Esophagus squamous epithelium (tissue), 5 donors: ENCODE measurements at places on chromosomes 11 and 22. TPM values are rescaled to one million over a fixed set of nuclear protein-coding genes. Genes with fewer than 3 reads are reported as not detected.
A peak's percentile ranks its signal among the peaks of the same experiment; 100 is the strongest.

SAA4 gene
- not detected for total RNA-seq

RIMBP3B gene
- not detected for total RNA-seq

ASCL2 gene
- total RNA-seq = 0.67 TPM

SAA1 gene
- 13.8 TPM for total RNA-seq

DNA sequence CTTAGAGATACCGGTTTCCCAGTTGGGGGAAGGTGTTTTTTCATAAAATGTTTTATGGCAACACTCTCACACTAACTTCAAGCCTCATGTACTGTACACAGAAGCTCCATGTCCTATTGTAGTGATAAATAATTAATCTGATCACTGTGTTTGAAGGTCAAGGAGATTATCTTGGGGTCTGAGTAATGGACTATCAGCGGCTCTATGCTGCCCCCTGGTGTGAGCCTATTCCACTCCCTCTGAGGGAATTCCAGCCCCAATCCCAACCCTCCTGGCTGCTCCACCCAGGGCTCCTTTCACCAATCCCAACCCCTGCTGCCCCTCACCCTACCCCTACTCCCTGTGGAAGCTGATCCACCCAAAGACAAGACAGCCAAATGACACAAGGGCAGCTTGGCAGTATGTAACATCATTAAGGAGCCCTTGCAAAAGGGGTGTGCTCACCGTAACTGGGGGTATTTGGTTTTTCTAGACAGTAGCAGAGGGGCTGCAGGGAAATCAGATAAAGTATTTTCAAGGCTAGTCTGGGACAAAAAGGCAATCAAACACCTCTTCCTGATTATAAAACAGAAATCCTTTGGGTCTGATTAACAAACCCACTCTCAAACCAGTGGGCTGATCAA lies 22.3 kb downstream of the HPS4 start:
- peaks cover 17% of the 10 kb centered on the region for H3K4me1 ChIP-seq
- H3K36me3 ChIP-seq = peaks cover 34% of the 10 kb centered on the region
- no peak overlapping the region for H3K4me3 ChIP-seq
- H3K27ac ChIP-seq = no peak overlapping the region

DNA sequence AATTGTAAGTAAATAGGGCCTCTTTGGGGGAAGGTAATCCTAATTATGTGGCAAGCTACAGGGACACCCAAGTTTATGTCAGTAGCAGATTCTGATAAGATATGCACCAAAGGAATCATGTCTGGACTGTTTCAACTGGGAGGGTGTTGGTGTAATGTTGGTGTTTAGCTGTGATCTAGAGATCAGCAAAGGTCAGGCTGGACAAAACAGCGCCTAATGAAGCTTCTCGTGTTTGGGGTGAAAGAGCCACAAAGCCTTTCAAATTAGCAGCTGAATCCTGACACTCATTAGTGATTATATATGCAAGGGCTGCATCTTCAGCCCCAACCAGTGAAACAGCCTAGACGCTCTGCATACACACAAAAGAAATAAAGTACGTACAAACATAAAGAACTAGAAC lies 106.3 kb downstream of the MPPED2 start:
- no peak overlapping the region for H3K27ac ChIP-seq
- DNase-seq = no peak
- H3K4me1 ChIP-seq = peaks cover 28% of the 10 kb centered on the region
- H3K36me3 ChIP-seq = no peaks in the 10 kb centered on the region

DNA sequence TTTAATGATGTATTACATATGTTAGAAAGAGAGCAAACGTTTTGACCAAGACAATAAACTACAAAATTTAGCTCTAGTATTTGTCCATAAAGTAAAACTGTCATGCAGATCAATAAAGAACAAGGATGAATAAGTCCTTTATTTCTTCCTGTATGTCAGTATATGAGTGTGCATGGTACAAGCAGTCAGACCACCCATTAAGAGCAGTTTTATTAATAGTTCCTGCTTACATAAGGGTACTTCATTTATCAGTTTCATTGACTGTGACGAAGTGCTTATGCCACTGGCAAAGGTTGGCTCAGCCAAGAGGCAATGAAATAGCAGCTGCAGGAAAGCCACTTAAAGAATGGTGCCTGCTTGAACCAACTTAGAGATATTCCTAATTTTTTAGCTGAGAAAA lies 913.0 kb upstream of the CNTN5 start:
- no peaks in the 10 kb centered on the region for H3K27me3 ChIP-seq
- no peak overlapping the region for H3K4me3 ChIP-seq
- no peak overlapping the region for H3K27ac ChIP-seq
- H3K4me1 ChIP-seq = no peaks in the 10 kb centered on the region
- no peak for DNase-seq

DNA sequence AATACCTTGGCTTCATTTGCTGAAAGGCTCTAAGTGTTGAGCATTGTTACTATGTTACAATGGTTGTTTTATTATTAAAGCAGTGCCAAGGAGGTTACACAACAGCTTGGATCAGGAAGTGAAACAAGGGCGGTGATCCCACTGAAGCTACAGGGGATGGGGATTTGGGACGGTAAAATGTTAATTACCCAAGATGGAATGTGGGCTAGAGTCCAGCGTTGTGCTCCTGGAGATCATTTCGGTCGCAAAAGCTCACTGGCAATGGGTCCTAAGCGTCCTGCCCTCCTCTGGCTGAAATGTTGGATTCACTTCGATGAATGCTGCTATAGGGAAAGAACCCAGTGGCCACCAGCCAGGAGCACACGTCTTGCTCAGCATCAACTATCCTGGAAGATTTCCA lies 48.3 kb downstream of the FAM83F start:
- H3K36me3 ChIP-seq = no peaks in the 10 kb centered on the region
- peaks cover 48% of the 10 kb centered on the region for H3K4me1 ChIP-seq
- H3K27me3 ChIP-seq = no peaks in the 10 kb centered on the region
- DNase-seq = no peak

- no peaks in the 10 kb centered on the region for H3K36me3 ChIP-seq
- H3K27ac ChIP-seq = no peak overlapping the region
- no peak for DNase-seq
- no peak overlapping the region for H3K4me3 ChIP-seq
Observed at GRCh38 chr11:69357458-69358397, 63.8 kb downstream of the MYEOV start.

- no peaks in the 10 kb centered on the region for H3K27me3 ChIP-seq
- no peak for DNase-seq
- H3K27ac ChIP-seq = no peak overlapping the region
Observed at GRCh38 chr22:48895831-48896765, 931.6 kb downstream of the BRD1 start.

- peaks cover 56% of the 10 kb centered on the region for H3K4me1 ChIP-seq
- no peaks in the 10 kb centered on the region for H3K36me3 ChIP-seq
- H3K4me3 ChIP-seq = no peak overlapping the region
- no peak overlapping the region for H3K27ac ChIP-seq
- H3K27me3 ChIP-seq = peaks cover 28% of the 10 kb centered on the region
- no peak for DNase-seq
Observed at GRCh38 chr11:118318581-118319336, 14.2 kb downstream of the CD3E start.

GRCh38 chr11:129814244-129815014 lies 1.2 kb upstream of the TMEM45B start:
- H3K36me3 ChIP-seq = no peaks in the 10 kb centered on the region
- no peak overlapping the region for H3K27ac ChIP-seq
- DNase-seq = no peak
- no peak overlapping the region for H3K4me3 ChIP-seq
- H3K4me1 ChIP-seq = no peaks in the 10 kb centered on the region

DNA sequence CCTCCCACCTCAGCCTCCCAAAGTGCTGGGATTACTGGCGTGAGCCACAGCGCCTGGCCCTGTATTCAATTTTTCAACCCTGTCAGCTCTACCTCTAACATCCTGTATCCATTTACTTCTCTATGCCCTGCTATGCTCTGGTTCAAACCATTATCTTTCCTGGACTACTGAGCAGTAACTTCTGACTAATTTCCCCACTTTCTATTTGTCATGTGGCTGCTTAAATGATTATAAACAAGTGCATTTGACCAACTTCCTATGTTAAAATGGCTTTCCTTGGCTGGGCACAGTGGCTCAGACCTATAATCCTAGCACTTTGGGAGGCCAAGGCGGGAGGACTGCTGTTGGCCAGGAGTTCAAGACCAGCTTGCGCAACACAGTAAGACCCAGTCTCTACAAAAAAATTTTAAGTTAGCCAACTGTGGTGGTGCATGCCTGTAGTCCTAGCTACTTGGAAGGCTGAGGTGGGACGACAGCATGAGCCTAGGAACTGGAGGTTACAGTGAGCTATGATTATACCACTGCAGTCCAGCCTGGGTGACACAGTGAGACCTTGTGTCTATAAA lies 2.1 kb downstream of the MED19 start:
- no peak for DNase-seq
- H3K4me3 ChIP-seq = no peak overlapping the region
- peaks cover 28% of the 10 kb centered on the region for H3K4me1 ChIP-seq
- H3K27ac ChIP-seq = no peak overlapping the region
- H3K36me3 ChIP-seq = peaks cover 2% of the 10 kb centered on the region

- DNase-seq = no peak
- no peak overlapping the region for H3K27ac ChIP-seq
- no peak overlapping the region for H3K4me3 ChIP-seq
- peaks cover 55% of the 10 kb centered on the region for H3K4me1 ChIP-seq
Observed at GRCh38 chr22:36164621-36165020, 4.1 kb upstream of the APOL3 start.

DNA sequence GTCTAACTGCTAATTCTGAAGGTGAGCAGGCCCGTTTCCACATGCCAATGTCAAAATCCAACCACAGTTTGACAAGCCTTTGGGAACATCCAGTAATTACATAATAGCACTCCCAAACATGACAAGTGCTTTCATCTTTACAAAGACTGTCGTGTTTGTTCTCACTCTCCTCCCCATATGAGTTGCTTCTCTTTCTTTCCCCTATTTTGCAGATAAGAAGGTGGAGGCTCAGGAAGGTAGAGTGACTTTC lies 55.9 kb upstream of the CD44 start:
- H3K27ac ChIP-seq = peak overlapping the region; percentile 84
- peak overlapping the region; percentile 17 for H3K4me3 ChIP-seq
- H3K27me3 ChIP-seq = no peaks in the 10 kb centered on the region
- no peaks in the 10 kb centered on the region for H3K36me3 ChIP-seq

GRCh38 chr22:30580896-30581295 lies 6.4 kb upstream of the GAL3ST1 start:
- H3K36me3 ChIP-seq = peaks cover 94% of the 10 kb centered on the region
- no peak overlapping the region for H3K4me3 ChIP-seq
- H3K4me1 ChIP-seq = no peaks in the 10 kb centered on the region
- DNase-seq = no peak
- no peaks in the 10 kb centered on the region for H3K27me3 ChIP-seq

- peaks cover 31% of the 10 kb centered on the region for H3K27me3 ChIP-seq
- no peaks in the 10 kb centered on the region for H3K36me3 ChIP-seq
- no peak overlapping the region for H3K27ac ChIP-seq
- DNase-seq = no peak
- H3K4me1 ChIP-seq = peaks cover 6% of the 10 kb centered on the region
- H3K4me3 ChIP-seq = no peak overlapping the region
Observed at GRCh38 chr11:133790995-133791394, 54.3 kb downstream of the SPATA19 start.

- no peaks in the 10 kb centered on the region for H3K4me1 ChIP-seq
- peaks cover 3% of the 10 kb centered on the region for H3K27me3 ChIP-seq
Observed at GRCh38 chr11:19352072-19352770, 111.5 kb upstream of the E2F8 start.

- peaks cover under 1% of the 10 kb centered on the region for H3K36me3 ChIP-seq
- H3K4me1 ChIP-seq = no peaks in the 10 kb centered on the region
- H3K4me3 ChIP-seq = no peak overlapping the region
- H3K27me3 ChIP-seq = no peaks in the 10 kb centered on the region
- H3K27ac ChIP-seq = no peak overlapping the region
Observed at GRCh38 chr11:94960488-94960887, 12.9 kb downstream of the CWC15 start.

DNA sequence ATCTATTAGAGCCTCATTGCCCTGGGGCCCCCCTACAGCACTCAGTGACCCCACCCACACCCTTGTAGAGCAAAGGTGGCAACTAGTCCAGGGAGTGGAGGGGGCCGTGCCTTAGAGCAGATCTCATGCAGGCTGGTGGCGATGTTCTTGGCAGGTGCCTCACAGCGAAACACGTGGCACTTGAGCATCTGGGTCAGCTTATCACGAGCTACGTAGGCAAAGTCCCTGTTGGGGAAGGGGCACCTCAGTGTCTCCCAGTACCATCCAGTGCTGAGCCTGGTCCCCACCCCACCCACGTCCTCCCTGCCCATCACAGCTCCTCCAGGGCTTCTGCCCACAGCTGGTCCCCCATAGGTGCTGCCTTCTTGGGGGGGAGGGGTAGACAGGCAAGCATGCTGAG lies 11.2 kb downstream of the SMPD1 start:
- H3K4me3 ChIP-seq = no peak overlapping the region
- no peak for DNase-seq
- no peaks in the 10 kb centered on the region for H3K36me3 ChIP-seq
- no peaks in the 10 kb centered on the region for H3K4me1 ChIP-seq
- H3K27me3 ChIP-seq = no peaks in the 10 kb centered on the region
- H3K27ac ChIP-seq = no peak overlapping the region
